ENCODE measurements at places on chromosomes 16 and 17. TPM values are rescaled to one million over a fixed set of nuclear protein-coding genes. Genes with fewer than 3 reads are reported as not detected.

- DNase-seq = no peak
These were observed 388.3 kb downstream of the MAF start for GRCh38 chr16:79212114-79212791.

Gene MAPT
- 3.5 TPM for total RNA-seq

- DNase-seq = no peak
These were observed 105.8 kb upstream of the PMFBP1 start for GRCh38 chr16:72277749-72278148.

GRCh38 chr17:4023220-4023619 is 59.0 kb upstream of the ATP2A3 start:
- no peak for DNase-seq

Gene PLLP
- total RNA-seq = 0.58 TPM
